HL-60 (cell line): ENCODE measurements at places on chromosomes 7 and 10.

DNA sequence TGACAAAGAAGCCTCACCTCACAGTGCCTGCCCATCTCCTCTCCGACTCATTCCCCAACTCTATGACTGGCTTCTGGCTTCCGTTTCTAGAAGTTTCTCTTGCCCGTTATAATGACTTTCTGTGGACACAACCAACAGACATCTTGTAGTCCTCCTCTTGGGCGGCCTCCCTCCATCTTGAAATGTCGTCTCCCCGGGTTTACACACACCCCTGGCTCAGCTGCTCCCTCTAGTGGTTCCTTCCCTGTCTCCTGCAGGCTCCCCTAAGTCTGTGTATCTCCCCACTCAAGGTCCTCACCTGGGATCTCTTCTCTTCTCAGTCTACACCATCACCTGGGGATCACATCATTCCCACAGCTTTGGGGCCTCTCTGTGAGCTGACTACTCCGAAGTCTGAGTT is 123.4 kb upstream of the NEBL start:
- DNase-seq: no peak

DNA sequence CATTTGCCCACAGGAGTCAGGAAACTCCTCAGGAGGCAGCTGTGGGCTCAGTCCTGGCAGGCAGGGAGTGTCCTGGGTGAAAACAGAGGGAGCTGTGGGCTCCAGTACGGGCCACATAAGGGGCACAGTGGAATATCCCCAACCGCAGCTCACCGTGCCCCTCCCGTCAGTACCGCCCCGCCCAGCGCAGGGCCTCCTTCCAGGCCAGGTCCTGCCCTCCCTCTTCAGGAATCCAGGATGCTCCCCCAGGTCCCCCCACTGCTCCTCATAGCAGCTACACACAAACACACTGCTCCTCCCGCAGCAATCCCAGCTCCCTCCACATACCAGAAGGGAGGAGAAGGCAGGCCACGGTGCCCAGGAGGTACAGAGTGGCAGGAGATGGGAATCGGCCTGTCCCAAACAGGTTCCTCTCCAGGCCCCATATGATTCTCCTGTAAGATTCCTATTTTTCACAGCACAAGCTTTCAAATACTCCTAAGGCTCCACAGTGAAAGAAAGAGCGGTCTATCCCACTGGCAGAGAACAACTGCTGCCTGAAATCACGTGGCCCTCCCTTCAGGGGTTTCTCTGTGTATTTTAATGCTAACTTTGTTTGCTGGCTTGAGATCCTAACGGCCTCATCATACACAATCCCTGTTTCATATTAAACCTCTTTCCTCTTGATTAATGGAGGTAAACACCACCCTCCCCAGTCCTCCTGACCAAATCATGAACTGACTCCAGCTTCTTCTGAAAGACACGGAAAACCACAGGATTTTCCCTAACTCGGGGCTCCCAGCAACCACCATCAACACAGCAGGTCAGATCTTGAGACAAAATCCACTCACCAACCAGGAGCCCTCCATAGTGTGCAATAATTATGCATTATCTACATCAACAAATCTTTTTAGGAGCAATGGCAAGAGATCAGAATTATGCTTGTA is 178.7 kb downstream of the TNS3 start:
- no peak for DNase-seq

DNA sequence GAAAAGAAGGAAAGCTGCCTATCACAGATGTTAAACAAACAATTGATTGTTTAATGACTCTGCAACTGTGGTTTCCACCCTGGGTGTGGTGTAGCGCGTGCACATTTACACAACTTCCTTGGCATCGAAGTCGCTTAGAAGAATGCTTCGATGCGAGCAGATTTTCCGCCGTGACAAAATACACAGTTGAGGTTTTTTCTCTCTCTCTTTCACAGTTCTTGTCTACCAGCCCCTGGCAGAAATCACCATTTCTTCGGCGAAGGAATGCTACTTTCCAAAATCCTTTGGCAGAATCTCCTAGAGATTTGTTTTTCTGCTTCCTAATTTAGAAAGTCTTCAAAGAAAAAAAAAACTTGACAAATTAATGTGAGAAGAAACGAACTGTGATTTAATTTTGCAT is 70.7 kb upstream of the C1QL3 start:
- no peak for DNase-seq

DNA sequence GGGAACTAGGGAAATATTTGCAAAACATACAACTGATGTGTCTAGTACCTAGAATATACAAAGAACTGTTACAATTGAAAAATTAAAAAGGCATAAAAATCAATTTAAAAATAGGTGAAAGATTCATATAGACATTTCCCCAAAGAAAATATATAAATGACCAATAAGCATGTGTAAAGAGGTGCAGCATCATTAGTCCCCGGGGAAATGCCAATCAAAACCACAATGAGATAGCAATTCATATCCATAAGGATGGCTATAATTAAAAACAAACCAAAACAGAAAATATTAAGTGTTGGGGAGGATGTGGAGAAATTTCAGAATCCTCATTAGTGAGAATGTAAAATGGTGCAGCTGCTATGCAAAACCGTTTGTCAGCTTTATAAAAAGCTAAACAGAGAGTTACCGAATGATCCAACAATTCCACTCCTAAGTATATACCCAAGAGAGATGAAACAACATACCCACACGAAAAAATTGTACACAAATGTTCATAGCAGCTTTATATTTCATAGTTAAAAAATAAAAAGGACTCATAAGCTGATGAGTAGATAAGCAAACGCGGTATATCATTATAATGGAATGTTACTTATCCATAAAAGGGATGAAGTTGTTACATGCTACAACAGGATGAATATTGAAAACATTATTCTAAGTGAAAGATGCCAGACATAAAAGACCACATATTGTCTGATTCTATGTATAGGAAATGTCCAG is 210.1 kb upstream of the INHBA start:
- DNase-seq: no peak

DNA sequence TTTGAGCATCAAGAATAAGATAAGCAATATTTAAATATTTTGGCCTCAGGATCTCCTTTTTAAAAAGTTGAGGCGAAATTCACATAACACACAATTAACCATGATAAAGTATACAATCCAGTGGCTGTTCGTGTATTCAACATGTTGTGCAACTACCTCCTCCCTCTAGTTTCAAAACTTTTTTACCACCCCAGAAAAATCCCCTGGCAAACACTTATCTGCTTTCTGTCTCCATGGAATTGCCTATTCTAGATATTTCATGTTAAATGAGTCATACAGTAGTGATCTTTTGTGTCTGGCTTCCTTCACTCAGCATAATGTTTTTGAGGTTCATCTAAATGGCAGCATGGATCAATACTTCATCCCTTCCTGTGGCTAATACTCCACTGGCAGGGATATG is 31.8 kb upstream of the IL15RA start:
- no peak for DNase-seq

- no peak for DNase-seq
Measured at GRCh38 chr10:22427890-22428571, 82.7 kb downstream of the SPAG6 start.

GRCh38 chr7:33823913-33824312 is 81.4 kb upstream of the BMPER start:
- DNase-seq: no peak
